ENCODE measurements at places on chromosomes 13 and 19.
A peak's percentile ranks its signal among the peaks of the same experiment; 100 is the strongest.

DNA sequence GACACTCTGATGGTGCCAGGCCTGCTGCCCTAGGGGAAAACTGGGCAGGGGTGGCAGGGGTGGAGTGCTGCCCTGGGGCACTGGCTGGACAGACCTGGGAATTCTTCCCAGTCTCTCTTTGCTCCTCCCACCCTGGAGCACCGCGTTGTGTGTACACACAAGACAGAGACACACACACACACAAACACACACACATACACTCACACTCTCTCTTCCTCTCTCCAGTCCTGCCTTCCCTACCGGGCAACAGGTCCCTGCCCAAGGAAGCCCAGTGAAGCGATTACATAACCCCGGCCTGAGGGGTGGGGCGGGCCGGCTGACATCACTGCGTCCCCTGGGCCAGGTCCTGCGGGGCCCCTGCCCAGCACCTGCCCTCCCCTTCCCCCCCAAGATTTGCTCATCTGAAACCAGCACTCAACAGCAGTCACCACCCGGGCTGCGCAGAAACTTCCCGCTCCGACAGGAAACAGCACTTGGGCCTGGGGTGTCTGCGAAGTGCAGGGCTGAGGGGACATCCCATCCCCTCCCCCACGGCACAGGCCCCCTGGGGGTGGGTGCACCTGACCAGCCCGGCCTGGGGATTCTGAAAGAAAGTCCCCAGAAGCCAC is 1.2 kb downstream of the MKNK2 start:
- peak; percentile 66 for DNase-seq

- no peak for DNase-seq
Measured at GRCh38 chr13:99367663-99368448, 60.7 kb upstream of the GPR183 start.

- no peak for DNase-seq
Measured at GRCh38 chr19:21593934-21594820, 88.8 kb downstream of the ZNF429 start.

GRCh38 chr13:26326562-26326961 is 72.6 kb downstream of the CDK8 start:
- DNase-seq = no peak

DNA sequence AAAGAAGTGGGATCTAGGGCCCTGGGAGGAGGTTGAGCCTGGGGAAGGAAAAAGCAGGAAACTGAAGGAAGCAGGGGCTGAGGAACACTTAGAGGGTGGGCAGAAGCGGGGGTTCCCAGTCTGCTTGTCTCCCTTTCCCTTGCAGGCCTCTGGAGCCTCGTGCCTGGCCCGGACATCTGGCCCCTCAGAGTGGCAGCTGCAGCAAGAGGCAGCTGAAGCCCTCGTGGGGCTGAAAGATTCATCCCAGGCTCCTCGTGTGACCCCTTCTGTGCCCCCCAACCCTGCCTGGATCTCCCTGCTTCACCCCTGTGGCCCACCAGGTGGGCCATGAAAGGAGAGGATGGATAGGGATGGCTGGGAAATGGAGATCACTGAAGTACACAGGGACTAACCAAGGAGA is 5.5 kb downstream of the DMRTC2 start:
- no peak for DNase-seq

GRCh38 chr13:25501231-25501630 is 129.5 kb downstream of the ATP8A2 start:
- no peak for DNase-seq

GRCh38 chr19:48926909-48927308 is 6.6 kb upstream of the DHDH start:
- no peak for DNase-seq

DNA sequence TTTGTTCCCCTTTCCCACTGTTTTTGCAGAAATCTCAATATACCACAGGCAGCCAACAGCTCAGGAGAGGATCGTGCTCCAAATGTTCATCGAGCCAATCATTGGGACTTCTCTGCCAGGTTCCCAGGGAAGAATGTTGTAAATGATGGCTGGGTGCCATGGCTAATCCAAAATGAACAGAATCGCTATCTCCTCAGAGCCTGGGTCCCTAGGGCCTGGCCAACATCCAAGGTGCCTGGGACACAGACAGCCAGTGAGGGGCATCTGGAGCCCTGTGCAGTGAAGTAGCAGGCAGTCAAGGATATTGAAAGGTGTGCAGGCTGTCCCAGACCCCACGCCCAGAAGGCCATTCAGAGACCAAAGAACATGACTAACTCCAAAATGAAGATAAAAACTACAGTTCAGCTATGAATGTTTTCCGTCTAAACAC is 37.8 kb downstream of the BRD4 start:
- no peak for DNase-seq

GRCh38 chr19:18349524-18350128 is 9.2 kb downstream of the PGPEP1 start:
- DNase-seq = peak; percentile 37

DNA sequence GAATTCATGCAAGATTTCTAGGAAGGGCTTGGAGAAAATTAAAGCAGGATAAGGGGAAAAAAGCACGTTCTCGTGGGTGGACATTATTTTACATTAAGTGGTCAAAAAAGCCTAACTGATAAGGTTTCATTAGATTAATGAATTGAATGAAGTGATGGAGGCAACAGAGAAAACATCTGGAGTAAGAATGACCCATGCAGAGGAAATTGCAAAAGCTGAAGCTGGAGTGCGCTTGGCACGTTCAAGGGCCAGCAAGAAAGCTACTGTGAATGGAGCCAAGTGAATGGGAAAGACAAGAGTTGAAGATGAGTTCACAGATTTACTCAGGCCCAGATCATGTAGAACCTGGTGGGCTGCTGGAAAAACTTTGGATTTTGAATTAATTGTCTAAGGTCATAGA is 777.9 kb downstream of the DACH1 start:
- DNase-seq = no peak

DNA sequence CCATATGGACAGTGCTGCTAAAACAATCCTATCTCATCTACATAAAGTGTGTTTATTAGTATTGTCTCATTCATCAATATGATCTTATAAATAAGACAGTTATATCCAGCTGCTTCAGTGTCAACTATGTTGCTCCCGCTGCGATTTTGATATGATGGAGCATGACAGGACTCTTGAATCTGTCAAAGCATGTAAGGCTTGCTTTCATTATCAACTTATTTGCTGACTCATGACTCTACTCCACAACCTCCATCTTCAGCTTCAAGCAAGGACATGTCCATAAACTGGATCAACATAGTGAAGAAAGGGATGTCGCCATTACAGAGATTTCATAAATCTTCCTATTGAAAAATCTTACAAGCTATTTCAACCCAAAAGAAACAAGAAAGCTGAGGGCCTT is 2812.6 kb downstream of the PCDH9 start:
- no peak for DNase-seq

DNA sequence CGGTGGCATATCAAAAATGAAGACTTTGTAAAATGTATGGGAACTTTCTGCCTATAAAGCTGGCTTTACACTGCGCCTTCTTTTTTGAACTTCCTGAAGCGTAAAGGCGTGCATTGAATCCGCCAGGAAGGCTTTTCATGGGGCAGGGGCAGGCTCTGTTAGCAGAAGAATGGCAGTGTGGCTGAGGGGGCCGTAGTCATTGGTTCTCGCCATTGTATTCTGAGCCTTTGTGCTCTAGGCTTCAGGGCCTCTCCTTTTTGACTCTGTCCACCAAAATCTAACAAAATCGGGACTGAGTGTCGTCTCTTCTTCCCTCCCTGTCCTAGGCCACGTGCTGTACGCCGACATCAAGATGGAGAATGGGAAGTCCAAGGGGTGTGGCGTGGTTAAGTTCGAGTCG is 14.1 kb downstream of the PRAM1 start:
- no peak for DNase-seq

GRCh38 chr13:72666391-72666790 is 61.0 kb downstream of the MZT1 start:
- no peak for DNase-seq

GRCh38 chr13:40494946-40495620 is 171.4 kb downstream of the FOXO1 start:
- no peak for DNase-seq

GRCh38 chr13:36142735-36143134 is 11.6 kb upstream of the DCLK1 start:
- DNase-seq = peak; percentile 92

GRCh38 chr19:50475101-50475568 is 1.2 kb upstream of the EMC10 start:
- no peak for DNase-seq

- DNase-seq = no peak
Measured at GRCh38 chr13:86425170-86425815, 626.1 kb upstream of the SLITRK6 start.

GRCh38 chr19:3736106-3736724 is 25.3 kb downstream of the APBA3 start:
- no peak for DNase-seq

GRCh38 chr19:41689993-41690800 is 2.1 kb upstream of the CEACAM7 start:
- no peak for DNase-seq

DNA sequence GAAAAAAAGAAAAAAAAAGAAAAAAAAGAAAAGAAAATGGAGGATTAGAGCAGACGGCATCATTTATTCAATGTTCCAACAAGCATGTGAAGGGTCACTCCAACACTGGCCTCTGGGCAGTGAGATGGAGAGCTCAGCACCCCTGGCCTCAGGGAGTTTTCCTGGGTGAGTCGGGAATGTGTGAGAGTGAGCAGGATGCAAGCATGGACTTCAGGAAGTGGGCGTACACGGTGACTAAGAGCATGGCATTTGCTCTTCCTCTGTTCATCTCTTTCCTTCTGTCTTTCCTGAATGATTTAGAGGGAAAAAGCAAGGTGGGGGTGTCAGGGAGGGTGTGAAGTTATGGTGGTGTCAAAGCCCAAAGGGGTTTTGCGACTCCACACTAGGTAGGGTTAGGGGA is 682 bp upstream of the CABP5 start:
- DNase-seq = no peak

DNA sequence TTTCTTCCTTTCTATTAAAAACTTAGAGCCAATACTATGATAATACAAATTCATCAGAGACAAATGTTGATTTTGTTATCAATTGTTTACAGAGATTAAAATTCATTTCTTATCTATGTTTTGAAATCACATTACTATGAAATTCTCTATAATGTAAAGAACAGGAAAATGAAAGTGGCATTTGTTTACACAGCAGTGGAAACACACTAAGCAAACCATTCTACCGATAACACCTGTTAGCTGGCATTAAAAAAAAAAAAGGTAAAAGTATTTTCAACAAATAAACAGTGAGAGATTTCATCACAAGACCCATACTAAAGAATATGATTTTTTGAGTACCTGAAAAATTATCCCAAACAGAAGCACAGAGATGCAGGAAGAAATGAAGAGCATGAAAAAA is 4.8 kb upstream of the CCDC70 start:
- peak; percentile 54 for DNase-seq

GRCh38 chr13:94999871-95000270 is 287.5 kb upstream of the SOX21 start:
- DNase-seq = no peak

- no peak for DNase-seq
Measured at GRCh38 chr13:37179645-37180044, 74.2 kb upstream of the CSNK1A1L start.

DNA sequence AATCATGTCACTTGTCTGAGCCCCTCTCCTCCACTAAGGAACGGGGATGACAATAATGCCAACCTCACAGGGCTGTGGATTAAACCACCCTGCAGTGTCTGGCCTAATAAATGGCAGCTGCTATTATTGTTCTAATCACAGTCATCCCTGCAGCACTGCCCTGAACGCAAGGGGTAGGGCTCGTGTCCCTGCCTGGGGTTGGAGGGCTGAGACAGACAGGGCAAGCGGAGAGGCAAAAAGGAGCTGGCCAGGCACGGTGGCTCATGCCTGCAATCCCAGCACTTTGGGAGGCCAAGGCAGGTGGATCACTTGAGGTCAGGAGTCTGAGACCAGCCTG is 10.2 kb upstream of the KPTN start:
- no peak for DNase-seq

DNA sequence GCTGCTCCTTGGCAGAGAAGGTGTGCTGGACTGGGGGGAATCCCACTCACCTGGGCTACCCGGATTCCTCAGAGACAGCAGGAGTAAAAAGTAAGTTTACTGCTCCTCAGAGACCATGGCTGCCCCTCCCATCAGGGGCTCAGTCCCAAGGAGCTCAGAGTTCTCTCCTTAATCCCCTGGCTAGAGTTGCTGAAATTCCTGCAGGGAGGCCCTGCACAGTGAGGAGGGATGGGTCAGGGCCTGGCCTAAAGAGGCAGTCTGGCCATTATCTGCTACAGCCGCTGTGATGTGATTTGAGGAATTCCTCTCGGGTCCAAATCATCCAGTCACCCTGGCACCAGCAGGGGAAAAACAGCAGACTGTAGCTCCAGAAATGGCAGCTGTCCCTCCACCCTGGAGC is 502.5 kb downstream of the PCDH17 start:
- DNase-seq = no peak

Data from NCI-H146 (cell line).